ENCODE measurements at places on chromosomes 2 and 18.

- peak; percentile 30 for DNase-seq
These were observed 1.0 kb downstream of the PLEKHB2 start for GRCh38 chr2:131105950-131106801.

GRCh38 chr18:32040936-32041335, 22.3 kb downstream of the RNF125 start:
- no peak for DNase-seq

DNA sequence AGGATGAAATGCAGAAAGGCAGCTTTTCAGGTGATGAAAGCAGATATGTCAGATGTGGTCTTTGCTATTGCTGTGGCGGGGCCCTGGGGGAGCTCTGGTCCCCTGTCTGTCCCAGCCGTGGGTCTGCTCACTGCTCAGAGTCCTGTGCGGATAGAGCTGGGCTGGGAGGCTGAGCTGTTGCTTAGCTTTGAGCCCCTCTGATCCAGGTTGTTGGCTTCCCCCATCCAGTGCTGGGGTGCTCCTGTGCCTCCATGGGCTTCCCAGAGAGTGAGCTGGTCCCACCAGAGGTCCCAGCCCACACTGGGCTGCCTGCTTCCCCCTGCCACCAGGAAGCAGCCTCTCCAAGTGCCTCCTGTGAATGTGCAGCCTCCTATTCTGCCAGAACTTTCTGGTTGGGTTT, 55.4 kb downstream of the SH3RF3 start:
- no peak for DNase-seq

DNA sequence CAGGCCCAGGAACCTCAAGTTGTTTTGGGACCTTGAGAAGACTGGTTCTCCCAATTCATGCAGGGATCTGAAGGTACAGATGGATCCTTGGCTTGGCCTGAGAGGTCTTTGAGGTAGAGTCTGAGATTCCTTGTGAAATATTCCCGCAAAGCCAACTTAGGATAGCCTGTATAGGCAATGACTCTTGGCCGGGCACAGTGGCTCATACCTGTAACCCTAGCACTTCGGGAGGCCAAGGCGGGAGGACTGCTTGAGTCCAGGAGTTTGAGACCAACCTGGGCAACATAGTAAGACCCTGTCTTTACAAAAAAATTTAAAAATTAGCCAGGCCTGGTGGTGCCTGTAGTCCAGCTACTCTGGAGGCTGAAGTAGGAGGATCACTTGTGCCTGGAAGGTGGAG, 40.4 kb downstream of the ANKMY1 start:
- DNase-seq: no peak

- DNase-seq: no peak
These were observed 19.0 kb upstream of the CCNYL1 start for GRCh38 chr2:207692206-207693065.

DNA sequence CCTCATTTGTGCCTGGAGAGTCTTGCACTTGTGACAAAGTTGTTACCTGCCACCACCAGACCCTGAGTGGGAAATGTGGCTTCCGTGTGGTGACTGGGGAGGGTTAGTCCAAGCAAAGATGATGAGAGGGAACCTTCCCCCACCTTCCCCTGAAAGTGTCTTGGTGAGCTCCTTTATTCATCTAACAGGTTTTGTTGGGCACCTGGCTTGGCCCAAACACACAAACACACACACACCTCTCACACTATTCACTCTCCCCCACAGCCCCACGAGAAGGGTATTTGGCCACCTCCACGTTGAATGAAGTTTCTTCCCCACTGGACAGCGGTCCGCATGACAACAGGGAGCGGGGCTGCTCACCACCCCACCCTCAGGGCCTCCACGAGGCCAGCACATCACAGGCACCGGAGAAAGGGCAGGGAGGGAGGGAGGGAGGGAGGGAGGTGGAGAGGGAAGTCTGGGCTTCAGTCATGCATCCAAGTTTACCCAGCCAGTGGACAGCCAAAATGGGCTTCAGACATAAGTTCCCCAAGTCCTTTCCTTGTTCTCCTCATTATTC, 1.4 kb downstream of the CIB4 start:
- no peak for DNase-seq

DNA sequence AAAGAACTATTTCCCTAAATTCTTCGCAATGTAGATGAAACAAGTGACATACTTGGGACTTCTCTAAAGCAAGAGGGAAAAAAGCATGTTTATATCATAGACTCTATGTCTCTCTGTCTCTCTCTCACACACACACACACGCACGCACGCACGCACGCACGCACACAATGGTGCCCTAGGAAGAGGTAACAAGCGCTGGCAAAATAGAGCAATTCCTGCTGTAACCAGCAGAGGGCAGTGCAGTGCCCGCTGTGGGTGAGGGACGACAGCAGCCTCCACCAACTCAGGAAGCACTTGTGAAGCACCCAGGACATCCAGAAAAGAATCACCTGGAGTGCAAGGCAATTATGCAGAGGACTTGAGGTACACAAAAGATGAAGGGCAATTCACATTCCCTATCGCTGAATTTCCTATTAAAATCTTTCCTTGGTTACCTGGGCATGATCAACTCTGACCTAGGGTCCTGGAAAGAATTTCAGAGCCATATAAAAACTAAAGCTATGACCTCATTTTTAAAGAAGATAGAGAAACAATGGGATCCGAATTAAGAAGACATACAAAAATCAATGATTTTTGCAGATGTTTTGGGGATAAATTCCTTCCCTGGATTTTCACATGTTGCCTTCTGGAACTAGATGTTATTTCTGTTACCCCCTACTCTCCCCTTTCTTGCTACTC, 166.4 kb downstream of the PDE11A start:
- peak; percentile 50 for DNase-seq

GRCh38 chr2:69469375-69469774, 32.1 kb upstream of the NFU1 start:
- no peak for DNase-seq

DNA sequence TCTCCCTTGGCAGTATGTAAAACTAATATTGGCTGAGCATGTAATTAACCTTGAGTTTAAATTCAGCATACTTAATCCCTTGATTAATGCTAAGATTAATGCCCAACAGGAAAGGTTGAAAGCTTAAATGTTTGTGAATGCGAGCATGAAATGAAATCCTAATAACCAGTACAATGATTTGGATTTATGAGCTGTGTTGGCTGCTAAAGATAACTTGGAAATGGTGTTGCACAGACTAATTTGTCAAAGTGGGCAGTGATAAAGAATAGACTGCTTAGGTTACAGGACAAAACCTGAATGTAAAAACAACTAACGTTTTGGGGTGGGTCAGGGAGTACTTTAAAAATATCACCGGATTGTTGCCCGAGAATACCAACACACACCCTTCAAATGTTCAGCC, 70.6 kb downstream of the MGAT5 start:
- DNase-seq: no peak

- peak; percentile 57 for DNase-seq
These were observed 89.6 kb upstream of the PPP1CB start for GRCh38 chr2:28662044-28662443.

- DNase-seq: no peak
These were observed 513.6 kb downstream of the STK39 start for GRCh38 chr2:167733747-167734146.

DNA sequence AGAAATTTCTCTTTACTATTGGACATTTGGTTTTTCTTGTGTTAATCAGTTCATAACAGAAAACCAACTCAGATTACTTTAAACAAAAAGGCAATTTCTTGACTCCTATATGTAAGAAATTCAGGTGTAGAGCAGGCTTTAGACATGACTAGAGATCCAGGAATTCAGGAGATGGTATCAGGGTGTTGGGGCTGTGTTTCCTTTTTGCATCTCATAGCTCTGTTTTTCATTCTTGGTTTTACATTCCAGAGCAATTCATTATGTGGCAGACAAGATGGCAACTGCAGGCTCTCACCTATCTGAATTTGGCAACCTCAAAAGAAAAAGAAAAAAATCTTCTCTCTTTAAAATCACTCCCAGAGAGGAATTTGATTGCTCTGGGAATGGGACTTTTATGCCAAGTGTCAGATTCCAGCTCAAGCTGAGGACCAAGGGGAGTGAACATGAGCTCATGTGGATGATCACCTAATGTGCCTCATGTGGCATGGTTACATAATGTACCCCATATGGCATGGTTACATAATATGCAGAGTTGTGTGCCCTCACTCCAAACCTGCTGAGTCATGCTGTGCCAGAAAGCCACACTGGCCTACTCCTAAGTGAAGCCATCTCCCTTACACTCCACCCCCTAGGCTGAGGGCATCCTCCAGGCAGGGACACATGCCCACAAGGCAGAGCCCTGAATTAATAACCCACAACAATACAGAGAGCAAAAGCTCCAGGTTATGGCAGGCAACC, 282.7 kb downstream of the MBD2 start:
- DNase-seq: no peak

- DNase-seq: no peak
These were observed 38.6 kb downstream of the STON1 start for GRCh38 chr2:48568547-48568946.

- peak; percentile 81 for DNase-seq
These were observed 17.9 kb upstream of the SFXN5 start for GRCh38 chr2:73089270-73090030.

DNA sequence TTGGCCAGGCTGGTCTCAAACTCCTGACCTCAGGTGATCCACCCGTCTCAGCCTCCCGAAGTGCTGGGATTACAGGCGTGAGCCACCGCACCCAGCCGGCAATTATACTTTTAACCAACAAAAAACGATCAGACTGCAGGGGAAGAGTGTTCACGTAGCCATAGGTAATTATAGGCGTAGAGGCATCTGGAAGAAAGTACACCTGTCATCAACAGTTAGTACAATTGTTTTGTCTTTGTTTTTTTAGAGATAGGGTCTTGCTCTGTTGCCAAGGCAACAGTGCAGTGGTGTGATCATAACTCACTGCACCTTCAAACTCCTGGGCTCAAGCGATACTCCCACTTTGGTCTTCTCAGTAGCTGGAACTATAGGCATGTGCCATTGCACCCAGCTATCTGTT, 20.0 kb downstream of the ST3GAL5 start:
- DNase-seq: no peak

DNA sequence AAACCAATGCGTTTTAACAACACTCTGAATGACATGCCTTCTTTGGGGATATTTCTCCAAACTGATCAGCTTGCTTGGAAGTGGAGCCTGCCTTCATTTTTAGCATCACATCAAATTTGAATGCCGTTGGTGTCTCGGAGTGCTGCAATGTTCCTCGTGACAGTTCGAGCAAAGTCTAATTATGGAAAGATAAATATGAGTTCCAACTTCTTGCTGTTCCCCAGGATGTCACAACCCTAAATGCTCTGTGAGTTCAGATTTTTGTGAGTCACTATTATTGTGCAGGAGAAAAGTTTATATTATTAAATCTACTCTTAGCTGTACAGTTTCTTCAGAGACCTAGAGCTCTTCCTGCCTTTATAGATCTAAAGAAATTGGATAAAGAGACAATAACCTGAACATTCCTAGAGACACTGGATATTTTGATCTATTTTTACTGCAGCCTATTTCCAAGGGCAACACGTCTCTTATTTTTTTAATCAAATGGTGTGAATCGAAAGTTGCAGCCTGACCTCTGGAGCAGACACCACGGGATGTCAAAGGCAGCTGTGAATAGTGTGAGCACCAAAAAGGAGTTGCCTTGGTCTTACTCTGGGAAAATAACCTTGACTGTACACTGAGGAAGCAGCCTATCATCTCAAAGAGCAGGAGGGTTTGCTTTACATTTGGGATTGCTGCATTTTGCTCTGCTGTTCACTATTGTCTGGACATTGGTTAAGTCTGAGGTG, 330.1 kb downstream of the TDRD15 start:
- no peak for DNase-seq

GRCh38 chr2:113174376-113174750, 592 bp downstream of the PSD4 start:
- DNase-seq: no peak

DNA sequence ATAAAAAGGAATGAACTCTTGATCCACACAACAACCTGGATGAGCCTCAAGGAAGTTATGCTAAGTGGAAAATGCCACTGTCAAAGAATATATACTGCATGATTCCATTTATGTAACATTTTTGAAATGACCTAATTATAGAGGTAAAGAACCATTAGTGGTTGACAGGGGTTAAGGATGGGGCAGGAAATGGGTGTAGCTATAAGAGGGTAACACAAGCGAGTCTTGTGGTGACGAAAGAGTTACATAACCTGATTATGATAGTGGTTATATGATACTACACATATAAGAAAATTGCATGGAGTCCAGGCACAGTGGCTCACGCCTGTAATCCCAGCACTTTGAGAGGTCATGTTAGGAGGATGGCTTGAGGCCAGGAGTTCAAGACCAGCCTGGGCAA, 346.6 kb upstream of the PKDCC start:
- DNase-seq: no peak

DNA sequence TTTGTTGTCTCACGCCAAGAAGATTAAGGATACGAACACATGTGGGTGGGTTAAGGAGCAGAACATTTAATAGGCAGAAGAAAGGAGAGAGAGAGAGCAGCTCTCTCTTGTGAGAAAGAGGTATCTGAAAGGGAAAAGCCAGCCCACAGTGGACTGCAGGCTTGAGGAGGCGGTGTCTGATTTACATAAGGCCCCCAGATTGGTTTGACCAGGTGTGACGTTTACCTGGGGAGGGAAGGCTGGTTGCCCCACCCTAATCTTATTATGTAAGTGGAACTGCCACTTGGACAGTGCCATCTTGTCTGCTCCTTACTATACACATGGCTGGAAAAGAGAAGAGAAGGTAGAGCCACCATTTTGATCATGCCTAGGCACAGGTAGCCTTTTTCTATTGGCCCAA, 189.2 kb downstream of the NCK2 start:
- DNase-seq: no peak

DNA sequence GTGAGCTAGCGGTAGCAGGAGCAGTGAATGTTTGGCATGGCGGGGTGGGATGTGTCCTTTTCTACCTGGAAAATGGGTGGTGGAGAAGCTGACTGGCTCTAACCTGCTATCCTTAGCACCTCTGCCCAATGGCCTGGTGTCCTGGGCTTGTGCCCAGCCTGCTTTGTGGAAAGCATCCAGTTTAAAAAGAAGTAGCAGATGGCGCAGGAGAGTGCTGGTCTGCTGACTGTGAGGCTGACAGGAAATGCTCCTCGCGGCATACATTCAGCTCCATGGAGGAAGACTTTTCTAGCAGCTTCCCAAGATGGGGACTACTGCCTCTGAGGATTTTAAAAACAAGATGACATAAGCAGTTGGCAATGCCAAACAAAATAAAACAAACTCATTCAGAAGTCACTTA, 56.2 kb upstream of the LYPD6B start:
- no peak for DNase-seq

DNA sequence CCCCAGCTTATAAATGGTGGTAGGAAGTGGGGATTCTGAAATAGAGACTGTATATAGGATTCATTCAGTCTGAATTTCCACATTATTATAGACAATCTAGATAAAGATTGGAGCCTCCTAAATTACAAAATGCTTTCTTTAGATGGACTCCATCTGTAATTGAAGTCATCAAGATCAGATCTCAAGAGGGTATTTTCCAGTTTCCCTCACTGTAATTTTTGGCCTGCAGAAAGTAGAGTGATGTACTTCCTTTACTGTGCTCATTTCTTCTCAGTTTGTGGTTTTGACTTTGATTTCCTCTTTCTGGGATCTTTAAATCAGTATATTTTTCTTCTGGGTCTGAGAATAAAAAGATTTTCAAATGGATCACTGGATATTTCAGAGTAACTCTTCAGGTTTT, 7.2 kb downstream of the BABAM2 start:
- no peak for DNase-seq

- DNase-seq: no peak
These were observed 276.1 kb downstream of the RIT2 start for GRCh38 chr18:42839408-42839807.

GRCh38 chr2:173119069-173119807, 43.6 kb downstream of the MAP3K20 start:
- peak; percentile 57 for DNase-seq

All from dermis microvascular lymphatic vessel endothelial cell (primary cell).